AG10803 (cell line): ENCODE measurements at places on chromosomes 2 and 18.
A peak's percentile ranks its signal among the peaks of the same experiment; 100 is the strongest.

DNA sequence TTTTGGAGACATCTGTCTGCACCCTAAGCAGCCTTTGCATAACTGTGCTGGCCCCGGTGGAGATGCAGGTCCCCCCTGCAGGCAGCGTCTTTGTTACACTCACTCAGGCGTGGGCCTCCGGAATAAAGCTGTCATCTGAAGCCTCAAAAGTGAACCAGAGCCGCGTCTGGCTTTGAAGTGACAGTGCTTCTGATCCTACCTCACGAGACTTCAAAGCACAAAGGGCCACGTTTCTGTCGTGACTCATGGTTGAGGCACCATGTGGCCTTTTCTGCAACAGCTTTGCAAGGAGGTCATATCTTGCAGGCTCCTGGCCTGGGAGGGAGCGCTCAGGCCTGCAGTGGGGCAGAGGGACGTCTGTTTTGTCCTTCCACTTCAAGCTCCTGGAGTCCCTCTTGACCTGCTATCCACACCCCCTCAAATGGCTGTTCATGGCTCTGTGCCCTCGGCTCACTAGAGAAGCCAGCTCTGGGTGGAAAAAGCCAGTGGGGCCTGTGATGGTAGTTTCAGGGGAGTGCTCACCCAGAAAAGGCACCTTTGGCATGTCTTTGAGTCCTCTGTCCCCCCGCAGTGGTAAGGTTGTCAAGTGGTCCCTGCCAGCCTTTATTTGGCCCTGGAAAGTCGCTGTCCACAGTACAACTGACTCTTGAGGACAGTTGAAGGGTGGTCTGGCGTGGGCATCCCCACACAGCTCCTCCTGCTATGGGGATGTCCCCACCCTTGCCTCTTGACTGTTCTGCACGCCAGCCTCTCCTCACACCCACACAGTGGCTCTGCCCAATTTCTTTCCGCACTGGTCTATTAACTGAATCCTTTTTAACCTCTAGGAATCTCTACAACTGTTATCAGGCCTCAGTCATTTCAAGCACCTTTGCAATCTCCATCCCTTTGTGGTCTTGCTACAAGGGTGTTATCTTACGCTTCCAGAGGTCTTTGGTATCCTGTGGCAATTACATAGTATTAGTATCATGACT, 19.3 kb downstream of the GPR55 start:
- DNase-seq: peak; percentile 6

DNA sequence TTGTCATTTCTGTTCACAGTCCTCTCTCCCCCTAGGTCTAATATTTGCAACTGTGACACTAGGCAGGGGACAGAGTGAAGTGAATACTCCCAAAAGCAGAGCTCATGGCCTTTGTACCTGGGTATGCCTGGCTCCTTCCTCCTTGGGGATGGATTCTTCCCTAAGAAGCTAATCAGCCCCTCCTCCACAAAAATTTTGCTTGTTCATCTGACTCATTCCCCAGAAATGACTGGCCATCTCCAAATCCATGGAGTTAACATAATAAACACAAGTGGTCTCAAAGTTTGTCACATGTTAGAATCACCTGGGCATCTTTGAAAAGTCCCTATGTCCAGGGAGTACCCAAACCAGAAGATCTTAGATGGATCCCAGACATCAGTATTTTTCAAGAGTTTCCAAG, 65.3 kb downstream of the SUCLG1 start:
- peak; percentile 18 for DNase-seq

DNA sequence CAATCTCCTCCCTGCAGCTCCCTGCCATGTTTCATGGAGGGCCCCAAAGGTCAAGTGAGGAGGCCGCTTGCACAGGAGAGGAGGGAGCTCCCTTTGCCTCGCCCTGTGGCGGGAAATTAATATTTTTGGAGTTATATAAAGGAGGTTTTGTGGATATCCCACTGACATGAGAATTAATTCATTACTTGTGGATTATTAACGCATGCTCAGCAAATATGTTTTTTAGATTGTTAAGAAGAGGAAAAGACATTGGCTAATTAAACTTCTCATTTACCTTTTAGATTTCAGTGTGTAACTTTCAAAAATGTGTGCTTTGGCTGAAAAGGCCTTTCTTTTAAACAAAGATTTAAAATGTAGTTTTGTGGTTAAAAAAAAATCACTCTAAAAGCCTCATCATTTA, 474.0 kb downstream of the SOCS6 start:
- DNase-seq: no peak

GRCh38 chr2:56583796-56584315, 400.1 kb downstream of the CCDC85A start:
- no peak for DNase-seq

DNA sequence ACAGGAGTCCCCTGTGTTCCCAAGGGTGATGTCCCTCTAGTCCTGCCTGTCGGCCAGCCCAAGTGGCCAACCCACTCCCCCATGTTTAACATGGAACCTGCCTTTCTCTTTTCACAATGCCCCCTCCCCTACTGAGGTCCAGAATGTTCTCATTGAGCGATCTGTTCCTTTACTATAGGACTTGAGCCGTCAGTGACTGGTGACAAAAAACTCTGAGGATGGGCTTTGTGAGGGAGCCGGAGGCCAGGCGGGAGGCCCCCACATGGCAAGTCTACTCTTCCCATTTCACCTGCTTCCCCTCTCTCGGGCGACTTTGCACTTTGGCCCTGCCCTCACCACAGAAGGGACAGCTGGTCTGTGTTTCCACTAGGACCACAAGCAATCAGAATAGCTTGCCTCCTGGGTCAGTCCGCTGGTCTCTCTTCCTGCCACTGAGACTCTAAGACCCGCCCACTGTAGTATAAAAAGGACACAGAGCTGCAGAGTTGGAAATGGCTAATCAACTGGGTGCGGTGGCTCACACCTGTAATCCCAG, 146.5 kb upstream of the RAB12 start:
- DNase-seq: no peak

GRCh38 chr18:76363436-76364120, 131.5 kb downstream of the ZNF516 start:
- peak; percentile 69 for DNase-seq

DNA sequence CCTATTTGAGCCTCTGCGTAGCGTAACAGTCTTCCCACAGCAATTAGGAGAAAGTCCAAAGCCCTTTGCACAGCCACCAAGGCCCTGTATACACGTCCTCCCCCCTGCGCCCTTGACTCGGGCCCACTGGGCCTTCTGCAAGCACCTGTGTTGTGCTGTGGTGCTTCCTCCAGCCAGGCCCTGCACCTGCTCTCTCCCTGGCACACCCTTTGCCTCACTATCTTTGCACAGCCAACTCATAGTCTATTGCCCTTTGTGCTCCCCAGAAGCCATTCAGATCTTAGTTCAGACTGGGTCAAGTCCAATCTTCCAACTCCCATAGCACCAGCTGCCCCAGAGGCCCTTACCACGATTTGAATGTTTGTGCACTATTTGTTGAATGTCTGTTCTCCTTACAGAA, 271.6 kb upstream of the MGAT5 start:
- DNase-seq: no peak

DNA sequence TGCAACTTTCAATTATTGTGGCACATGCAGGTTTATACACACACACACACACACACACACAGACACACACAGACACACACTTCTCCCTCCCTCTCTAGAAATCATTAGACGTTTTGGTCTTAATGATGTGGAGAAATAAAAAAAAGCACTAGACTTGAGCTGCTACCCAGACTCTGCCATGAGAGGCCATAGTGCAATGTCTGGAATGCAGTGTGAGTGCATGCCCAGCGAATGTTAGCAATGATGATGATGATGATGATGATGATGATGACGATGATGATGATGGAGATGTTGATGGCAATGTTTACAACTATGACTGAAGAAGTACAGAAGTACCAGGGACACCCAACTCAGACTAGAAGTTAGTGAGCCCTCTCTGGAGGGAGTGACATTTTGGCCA, 23.8 kb upstream of the KLHL29 start:
- DNase-seq: no peak

GRCh38 chr2:39629646-39630045, 36.1 kb upstream of the TMEM178A start:
- DNase-seq: no peak

- DNase-seq: no peak
Observed at GRCh38 chr2:237614151-237614720, 13.2 kb upstream of the LRRFIP1 start.

- no peak for DNase-seq
Observed at GRCh38 chr18:69649684-69650083, 249.0 kb downstream of the DOK6 start.

DNA sequence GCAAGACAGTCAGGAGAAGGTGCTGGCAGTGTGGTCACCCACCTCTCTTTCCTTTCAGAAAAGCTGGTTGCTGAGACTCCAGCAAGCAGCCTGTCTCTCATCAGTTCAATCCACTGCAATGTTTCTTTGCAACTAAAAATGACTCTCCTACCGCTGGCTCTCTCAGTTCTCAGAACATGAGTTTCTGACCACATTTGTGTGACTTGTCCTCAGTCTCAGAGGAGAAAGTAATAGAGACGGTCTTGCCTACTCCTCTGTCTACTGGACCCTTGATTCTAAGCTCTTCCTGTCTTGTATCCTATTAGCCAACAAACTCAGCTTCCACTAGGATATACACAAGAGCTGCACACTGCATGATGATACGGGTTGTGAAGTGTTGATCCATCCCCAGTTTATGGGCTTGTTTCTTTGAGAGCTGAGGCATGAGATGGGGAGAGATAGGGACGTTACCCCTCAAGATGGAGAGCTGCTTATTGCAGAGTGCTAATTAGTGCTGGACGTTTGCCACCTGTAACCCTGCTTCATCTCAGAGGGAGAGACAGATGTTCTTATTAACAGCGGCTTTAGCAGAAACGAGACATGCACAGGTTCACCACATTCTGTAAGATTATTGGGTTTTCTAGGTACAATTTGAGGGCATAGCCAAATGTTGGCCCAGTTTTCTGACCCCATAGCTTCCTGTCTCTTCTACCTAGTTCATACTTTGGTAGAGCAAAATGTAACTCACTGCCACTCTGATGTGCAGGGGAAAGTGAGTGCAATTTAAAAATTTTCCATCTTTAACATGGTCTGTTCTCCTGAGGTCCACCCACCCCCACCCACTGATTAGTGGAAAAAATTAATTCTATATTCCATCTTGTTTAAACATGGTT, 32.4 kb upstream of the YWHAQ start:
- no peak for DNase-seq

DNA sequence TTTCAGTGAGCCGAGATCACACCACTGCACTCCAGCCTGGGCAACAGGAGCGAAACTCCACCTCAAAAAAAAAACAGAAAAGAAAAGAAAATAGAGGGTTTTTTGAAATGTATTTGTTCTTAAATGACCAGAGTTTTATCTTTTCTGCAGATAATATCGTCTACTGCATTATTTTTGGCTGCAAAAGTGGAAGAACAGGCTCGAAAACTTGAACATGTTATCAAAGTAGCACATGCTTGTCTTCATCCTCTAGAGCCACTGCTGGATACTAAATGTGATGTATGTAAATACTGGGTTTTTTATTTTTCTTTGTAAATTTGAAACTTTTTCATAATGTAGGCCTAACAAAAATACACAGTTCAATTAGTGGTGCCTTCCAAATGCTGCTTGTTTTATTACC, 18.1 kb downstream of the CCNT2 start:
- DNase-seq: no peak

DNA sequence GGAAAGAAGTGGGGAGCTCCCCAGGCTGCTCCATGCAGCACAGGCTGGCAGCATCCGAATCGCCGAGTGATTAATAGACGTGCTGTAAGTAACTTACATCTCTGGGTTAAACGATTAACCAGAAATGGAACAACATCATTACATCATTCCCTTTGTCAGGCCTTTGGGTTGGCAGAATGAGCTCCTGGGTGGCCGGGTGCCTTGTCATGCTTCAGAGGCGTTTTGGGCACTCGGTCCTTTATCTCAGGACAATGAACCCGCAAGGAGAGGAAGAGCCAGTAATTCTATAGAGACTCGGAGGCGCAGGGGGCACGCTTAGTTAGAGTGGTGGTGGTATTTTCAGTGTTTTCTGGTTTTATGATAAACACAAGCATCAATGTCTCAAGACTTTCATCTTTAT, 146.9 kb upstream of the TPO start:
- DNase-seq: no peak

DNA sequence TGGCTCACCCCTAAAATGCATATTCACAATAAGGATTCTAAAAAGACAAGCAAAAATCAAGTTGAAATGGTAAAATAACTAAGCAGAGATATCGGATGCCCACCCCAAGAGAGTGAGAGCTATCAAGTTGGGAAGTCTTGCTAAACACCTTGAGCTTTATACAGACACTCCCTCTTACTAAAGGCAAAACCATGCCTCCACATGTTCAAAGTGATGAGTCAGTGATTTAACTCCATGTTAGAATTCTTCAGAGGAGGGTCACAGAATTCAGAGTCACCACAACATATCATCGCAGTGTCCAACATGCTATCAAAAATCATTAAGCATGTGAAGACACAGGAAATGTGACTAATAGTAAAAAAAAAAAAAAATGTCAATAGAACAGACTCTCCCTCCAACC, 20.6 kb upstream of the ST8SIA3 start:
- DNase-seq: no peak

GRCh38 chr2:1972948-1973347, 228.6 kb upstream of the PXDN start:
- DNase-seq: peak; percentile 22

DNA sequence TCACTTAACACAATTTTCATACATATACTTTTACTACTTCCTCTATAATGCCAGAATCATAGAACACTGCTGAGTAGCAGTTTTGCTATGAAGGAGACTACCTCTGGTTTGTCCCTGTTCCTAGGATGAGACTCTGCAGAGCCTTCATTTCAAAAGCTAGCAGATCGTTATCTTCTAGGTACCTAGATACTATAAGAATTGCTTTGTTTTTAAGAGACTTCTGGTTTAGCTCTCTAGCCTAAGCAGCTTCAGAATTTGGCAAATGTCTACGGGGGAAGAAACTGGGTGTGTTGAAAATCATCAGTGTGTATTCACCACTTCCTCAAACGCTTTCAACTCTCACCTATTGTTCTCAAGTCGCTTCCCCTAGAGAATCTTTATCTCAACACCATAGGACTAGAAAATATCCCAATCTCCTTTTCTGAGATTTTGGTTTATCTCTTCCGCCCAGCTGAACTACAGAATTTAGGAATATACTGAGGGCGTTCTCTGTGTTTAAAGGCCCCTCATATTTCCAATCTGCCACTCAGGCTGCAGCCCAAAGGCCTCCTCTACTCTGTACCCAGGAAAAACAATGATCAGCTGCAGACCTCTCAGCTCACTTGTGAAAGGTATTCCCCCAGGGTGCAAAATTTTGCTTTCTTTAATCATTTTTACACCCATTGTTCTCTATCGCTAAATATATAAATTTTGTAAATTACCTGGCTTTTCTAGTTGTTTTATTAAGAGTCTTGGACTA, 28.7 kb downstream of the SMAD2 start:
- no peak for DNase-seq
